Camera-type eye (tissue), 1 donor: ENCODE measurements at places on chromosomes 11 and 22. TPM values are rescaled to one million over a fixed set of nuclear protein-coding genes. Genes with fewer than 3 reads are reported as not detected.

MUC5AC gene
- total RNA-seq, result 0.16 TPM

MICALL1 gene
- total RNA-seq, result 20.8 TPM

KIRREL3 gene
- 9.6 TPM for total RNA-seq

IGSF9B gene
- 86.7 TPM for total RNA-seq

MPPED2 gene
- total RNA-seq, result 142 TPM

OR4A16 gene
- total RNA-seq, result 4.2 TPM

KRTAP5-2 gene
- total RNA-seq, result not detected

CYB5R2 gene
- total RNA-seq, result 13.6 TPM

RASD2 gene
- 1.0 TPM for total RNA-seq

KCNJ5 gene
- total RNA-seq, result 4.3 TPM

RCE1 gene
- 14.1 TPM for total RNA-seq

FAT3 gene
- 83.2 TPM for total RNA-seq

IGLL5 gene
- total RNA-seq, result not detected

FGF3 gene
- total RNA-seq, result not detected

NCF4 gene
- 5.1 TPM for total RNA-seq

APOBEC3C gene
- total RNA-seq, result 4.5 TPM

TRIM22 gene
- total RNA-seq, result 36.4 TPM

WNT7B gene
- total RNA-seq, result 8.4 TPM

GPHA2 gene
- not detected for total RNA-seq

THRSP gene
- 3.8 TPM for total RNA-seq

UCP3 gene
- total RNA-seq, result 1.6 TPM

INS gene
- total RNA-seq, result not detected

TRIM48 gene
- total RNA-seq, result not detected

ROBO4 gene
- total RNA-seq, result 17.7 TPM

GAL3ST1 gene
- total RNA-seq, result 2.7 TPM

CRACR2B gene
- total RNA-seq, result 9.5 TPM

INPP5J gene
- total RNA-seq, result 2.7 TPM

C11orf52 gene
- total RNA-seq, result 1.3 TPM

P2RY2 gene
- 3.8 TPM for total RNA-seq

PRODH gene
- total RNA-seq, result 14.6 TPM

ROM1 gene
- total RNA-seq, result 86.4 TPM

RIMBP3B gene
- total RNA-seq, result 0.60 TPM

UBQLN3 gene
- total RNA-seq, result 0.88 TPM

RBFOX2 gene
- total RNA-seq, result 194 TPM

OR52B6 gene
- not detected for total RNA-seq

CARD16 gene
- 7.7 TPM for total RNA-seq

NAALAD2 gene
- total RNA-seq, result 29.7 TPM

PHF21B gene
- 13.1 TPM for total RNA-seq

CEND1 gene
- 6.4 TPM for total RNA-seq

SSTR3 gene
- total RNA-seq, result 0.11 TPM

PTPN5 gene
- 3.8 TPM for total RNA-seq

LINC01488 gene
- 0.38 TPM for total RNA-seq

CD3D gene
- not detected for total RNA-seq
